Retina (tissue), 1 donor: ENCODE measurements at places on chromosomes 11 and 22.
A peak's percentile ranks its signal among the peaks of the same experiment; 100 is the strongest.

DNA sequence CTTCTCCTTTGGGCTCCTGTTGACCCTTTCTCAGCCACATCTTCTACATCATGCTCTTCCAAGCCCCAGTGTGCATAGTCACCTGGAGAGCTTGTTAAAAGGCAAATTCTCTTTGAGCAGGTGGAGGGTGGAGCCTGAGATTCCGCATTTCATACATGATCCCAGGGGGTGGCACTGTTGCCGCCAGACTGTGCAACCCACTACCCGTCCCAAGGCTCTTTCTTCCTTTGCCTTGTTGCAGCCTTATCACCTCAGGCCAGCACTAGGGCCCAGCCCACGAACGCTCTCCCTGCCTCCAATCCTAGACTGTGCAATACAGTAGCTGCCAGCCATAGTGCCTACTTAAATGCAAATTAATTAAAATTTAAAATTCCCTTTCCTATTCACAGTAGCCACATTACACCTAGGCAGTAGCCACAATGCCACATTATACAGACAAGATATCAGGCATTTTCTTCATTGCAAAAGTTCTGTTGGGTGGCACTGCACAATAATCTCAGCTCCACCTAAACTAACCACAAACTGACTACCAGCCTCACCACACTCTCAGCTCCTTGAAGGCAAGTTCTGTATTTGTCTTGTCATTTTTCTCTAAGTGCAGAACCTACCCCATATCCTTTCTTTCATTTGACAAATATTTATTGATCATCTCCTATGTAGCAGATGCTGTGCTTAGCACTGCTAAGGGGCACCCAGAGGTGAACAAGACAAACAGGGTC is 4.6 kb upstream of the KCNJ5 start:
- DNase-seq, result no peak

- DNase-seq, result no peak
Measured at GRCh38 chr11:101428918-101429317, 154.9 kb downstream of the TRPC6 start.

GRCh38 chr11:106495046-106495445 is 417.6 kb downstream of the AASDHPPT start:
- no peak for DNase-seq

GRCh38 chr11:26930518-26931247 is 63.2 kb upstream of the FIBIN start:
- DNase-seq, result no peak

GRCh38 chr11:10573556-10573955 is 5.1 kb upstream of the LYVE1 start:
- DNase-seq, result no peak

GRCh38 chr11:78958444-78958843 is 383.8 kb upstream of the NARS2 start:
- DNase-seq, result no peak

GRCh38 chr22:45664136-45664646 is 7.4 kb upstream of the ATXN10 start:
- no peak for DNase-seq

GRCh38 chr11:29024386-29024785 is 916.2 kb downstream of the METTL15 start:
- no peak for DNase-seq

GRCh38 chr11:67468056-67468455 is 995 bp downstream of the TMEM134 start:
- DNase-seq, result no peak

DNA sequence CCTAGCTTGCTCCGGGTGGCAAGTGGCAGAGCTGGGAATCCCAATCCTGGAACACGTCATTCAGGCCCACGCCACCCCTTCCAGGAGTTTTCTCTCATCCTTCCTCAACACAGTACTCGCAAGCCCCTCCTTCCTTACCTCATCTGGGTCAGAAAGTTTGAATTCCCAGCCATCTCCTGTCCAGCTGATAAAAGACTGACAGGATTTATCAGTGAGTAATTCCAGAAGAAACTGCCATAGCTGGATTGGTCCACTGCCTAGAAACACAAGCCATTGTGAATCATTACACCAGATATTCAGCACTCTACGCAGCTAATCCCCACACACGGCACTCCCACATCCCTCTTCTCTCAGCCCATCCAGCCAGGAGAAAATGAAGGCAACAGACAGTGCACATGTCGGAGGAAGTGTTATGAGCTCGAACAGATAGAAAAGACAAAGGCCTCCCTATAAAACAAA is 124.0 kb downstream of the ETS1 start:
- DNase-seq, result no peak

DNA sequence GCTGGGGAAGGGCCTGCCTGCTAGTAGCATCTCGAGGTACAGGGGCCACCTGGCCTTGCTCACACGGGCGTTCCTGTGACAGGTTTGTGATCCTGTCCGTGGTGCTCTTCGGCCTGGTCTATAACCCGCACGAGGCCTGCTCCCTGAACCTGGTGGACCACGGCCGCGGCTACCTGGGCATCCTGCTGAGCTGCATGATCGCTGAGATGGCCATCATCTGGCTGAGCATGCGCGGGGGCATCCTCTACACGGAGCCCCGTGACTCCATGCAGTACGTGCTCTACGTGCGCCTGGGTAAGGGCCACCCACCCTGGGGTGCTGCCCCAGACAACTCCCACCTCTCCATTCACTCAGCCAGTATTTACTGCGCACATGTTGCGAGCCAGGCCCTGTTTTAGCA is 31.8 kb upstream of the MYRF start:
- DNase-seq, result no peak

DNA sequence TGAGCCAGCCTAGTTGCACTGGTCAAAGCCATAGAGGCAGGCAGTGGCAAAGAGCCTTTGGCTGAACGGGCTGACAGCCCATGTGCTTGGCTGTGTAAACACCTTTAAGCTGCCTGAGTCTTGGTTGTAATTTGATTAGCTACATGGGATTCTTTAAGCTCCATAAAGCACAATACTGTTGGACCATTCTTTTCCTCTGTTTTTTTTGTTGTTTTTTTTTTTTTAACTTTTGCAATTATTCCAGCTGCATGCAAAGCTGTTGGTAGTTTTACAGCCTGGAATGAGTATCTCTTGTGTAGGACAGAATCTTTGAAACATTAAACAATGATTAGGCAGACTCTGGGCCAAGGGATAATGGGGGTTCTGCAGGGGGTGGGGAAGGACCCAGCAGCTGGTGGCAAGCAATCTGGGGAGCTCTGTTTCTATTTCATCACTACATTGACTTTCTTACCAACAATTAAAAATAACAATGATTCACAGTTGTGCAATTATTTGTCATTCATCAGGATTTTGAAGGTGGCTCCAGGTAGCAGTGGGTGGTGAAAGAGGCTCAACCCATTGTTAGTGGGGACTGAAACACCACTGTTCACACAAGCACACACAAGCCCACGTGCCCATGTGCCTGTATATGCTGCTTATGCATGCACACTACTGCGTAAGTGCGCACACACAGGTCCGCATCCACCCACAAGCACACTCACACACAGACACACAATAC is 69.5 kb upstream of the CSNK2A3 start:
- DNase-seq, result no peak

GRCh38 chr22:44023404-44024287 is 456 bp upstream of the PARVB start:
- peak; percentile 79 for DNase-seq

GRCh38 chr11:122199661-122200060 is 83.6 kb upstream of the BLID start:
- DNase-seq, result no peak

- DNase-seq, result no peak
Measured at GRCh38 chr11:133263332-133263731, 269.0 kb downstream of the OPCML start.

- DNase-seq, result no peak
Measured at GRCh38 chr11:117820071-117820470, 4.5 kb downstream of the FXYD2 start.

- DNase-seq, result no peak
Measured at GRCh38 chr11:33704240-33705002, 3.8 kb upstream of the C11orf91 start.
